ENCODE measurements at places on chromosomes 7 and 10. TPM values are rescaled to one million over a fixed set of nuclear protein-coding genes. Genes with fewer than 3 reads are reported as not detected.

GRCh38 chr7:12737373-12737772 lies 49.9 kb downstream of the ARL4A start:
- no peak overlapping the region for H3K27ac ChIP-seq
- no peaks in the 10 kb centered on the region for H3K4me1 ChIP-seq
- H3K4me3 ChIP-seq, result no peak overlapping the region
- no peak for DNase-seq

DNA sequence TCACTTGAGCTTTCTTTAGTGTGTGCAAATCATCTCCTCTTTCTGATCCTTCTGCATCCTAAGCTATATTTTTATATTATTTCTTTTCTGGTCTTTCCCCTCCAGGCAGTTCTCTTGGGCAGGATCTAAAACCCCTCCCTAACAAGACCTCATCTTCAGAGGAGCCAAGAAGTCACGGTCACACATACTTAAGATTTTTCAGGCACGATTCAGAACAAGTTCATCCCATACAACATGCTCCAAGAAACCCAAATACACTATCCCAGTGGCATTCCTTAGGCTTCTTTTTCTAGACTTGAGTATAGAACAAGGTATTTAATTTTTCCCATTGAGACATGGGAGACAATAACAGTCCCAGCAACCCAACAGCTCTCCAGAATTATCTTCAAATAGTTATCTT lies 1251.5 kb downstream of the DNAJB9 start:
- no peaks in the 10 kb centered on the region for H3K27me3 ChIP-seq
- H3K27ac ChIP-seq, result no peak overlapping the region
- DNase-seq, result no peak
- no peaks in the 10 kb centered on the region for H3K4me1 ChIP-seq
- no peaks in the 10 kb centered on the region for H3K36me3 ChIP-seq

DNA sequence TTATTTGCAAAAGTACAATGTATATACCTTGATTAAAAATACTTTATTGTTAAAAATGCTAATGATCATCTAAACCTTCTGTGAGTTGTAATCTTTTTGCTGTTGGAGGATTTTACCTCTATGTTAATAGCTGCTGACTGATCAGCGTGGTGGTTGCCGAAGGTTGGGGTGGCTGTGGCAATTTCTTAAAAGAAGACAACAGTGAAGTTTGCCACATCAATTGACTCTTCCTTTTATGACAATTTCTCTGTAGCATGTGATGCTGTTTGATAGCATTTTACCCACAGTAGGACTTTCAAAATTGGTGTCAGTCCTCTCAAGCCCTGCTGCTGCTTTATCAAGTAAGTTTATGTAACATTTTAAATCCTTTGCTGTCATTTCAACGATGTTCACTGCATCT lies 16.9 kb upstream of the ENTPD1 start:
- DNase-seq, result no peak
- H3K27me3 ChIP-seq, result no peaks in the 10 kb centered on the region
- no peaks in the 10 kb centered on the region for H3K4me1 ChIP-seq
- H3K4me3 ChIP-seq, result no peak overlapping the region

DNA sequence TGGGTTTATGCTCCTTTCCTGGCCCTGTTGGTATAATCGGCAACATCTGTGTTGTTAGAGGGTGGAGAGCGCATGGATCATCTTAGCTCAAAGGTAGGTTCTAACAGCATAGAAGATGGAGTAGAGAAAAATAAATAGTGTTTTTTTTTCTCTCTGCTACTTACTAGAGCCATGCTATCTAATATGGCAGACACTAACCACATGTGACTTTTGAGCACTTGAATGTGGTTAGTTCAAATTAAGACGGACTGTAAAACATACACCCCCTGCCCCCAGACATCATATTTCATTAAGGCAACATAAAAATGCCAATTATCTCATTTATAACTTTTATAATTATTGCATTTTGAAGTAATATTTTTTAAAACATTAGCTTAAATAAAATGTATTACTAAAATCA lies 525.1 kb downstream of the KIF20B start:
- no peaks in the 10 kb centered on the region for H3K36me3 ChIP-seq
- no peak for DNase-seq
- H3K4me3 ChIP-seq, result no peak overlapping the region

DNA sequence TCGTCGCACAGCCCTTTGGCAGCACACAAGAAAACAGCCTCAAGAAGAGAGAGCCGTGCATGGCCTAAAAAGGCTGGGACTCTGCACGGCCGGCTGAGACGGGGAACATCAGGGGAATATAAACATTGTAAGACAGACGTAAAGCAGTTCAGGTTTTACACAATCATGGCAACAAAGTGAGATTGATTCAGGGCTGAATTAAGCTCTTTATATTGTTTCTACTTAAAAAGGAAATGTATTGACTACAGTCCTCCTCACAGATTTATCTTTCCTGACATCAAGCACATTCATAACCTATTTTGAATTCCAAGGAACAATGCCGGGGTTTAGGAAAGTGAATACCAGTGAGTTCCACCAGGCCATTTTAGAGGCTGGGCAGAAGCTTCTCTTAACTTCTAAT lies 25.2 kb downstream of the SORBS1 start:
- no peaks in the 10 kb centered on the region for H3K36me3 ChIP-seq
- no peak overlapping the region for H3K27ac ChIP-seq
- no peak for DNase-seq

GRCh38 chr10:75662715-75663114 lies 231.3 kb downstream of the LRMDA start:
- no peak overlapping the region for H3K27ac ChIP-seq
- DNase-seq, result no peak
- no peak overlapping the region for H3K4me3 ChIP-seq
- no peaks in the 10 kb centered on the region for H3K4me1 ChIP-seq
- no peaks in the 10 kb centered on the region for H3K36me3 ChIP-seq
- no peaks in the 10 kb centered on the region for H3K27me3 ChIP-seq

GRCh38 chr10:64507651-64508028 lies 986.4 kb downstream of the REEP3 start:
- no peak overlapping the region for H3K4me3 ChIP-seq
- H3K27ac ChIP-seq, result no peak overlapping the region
- H3K36me3 ChIP-seq, result no peaks in the 10 kb centered on the region
- no peak for DNase-seq
- H3K27me3 ChIP-seq, result no peaks in the 10 kb centered on the region
- no peaks in the 10 kb centered on the region for H3K4me1 ChIP-seq

Gene CCDC7
- 48.1 TPM for total RNA-seq

DNA sequence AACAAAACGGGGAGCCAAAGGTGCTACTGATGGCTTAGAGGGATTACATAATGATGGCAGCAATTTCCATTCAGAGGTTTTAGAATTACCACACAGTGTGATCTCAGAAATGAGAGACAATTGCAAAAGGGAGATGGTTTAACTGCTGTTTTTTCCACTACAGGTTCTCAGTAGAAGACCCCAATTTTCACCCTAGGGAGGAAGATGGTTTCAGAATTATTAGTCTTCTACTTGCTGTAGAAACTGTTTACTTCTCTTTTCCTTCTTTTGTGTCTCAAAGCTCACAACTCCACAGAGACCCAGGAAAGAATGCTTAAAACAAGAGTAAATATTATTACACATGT lies 226.5 kb downstream of the INHBA start:
- H3K27me3 ChIP-seq, result no peaks in the 10 kb centered on the region
- no peaks in the 10 kb centered on the region for H3K36me3 ChIP-seq
- DNase-seq, result no peak
- H3K4me3 ChIP-seq, result no peak overlapping the region

- no peak overlapping the region for H3K4me3 ChIP-seq
- no peak overlapping the region for H3K27ac ChIP-seq
- no peaks in the 10 kb centered on the region for H3K4me1 ChIP-seq
- no peak for DNase-seq
- no peaks in the 10 kb centered on the region for H3K36me3 ChIP-seq
Measured at GRCh38 chr7:68576366-68576765, 1021.9 kb upstream of the AUTS2 start.

Gene TUBB8
- not detected for total RNA-seq

GRCh38 chr10:59354434-59354833 lies 7.9 kb downstream of the FAM13C start:
- no peaks in the 10 kb centered on the region for H3K36me3 ChIP-seq
- no peak for DNase-seq
- no peaks in the 10 kb centered on the region for H3K4me1 ChIP-seq
- no peak overlapping the region for H3K27ac ChIP-seq
- no peaks in the 10 kb centered on the region for H3K27me3 ChIP-seq
- no peak overlapping the region for H3K4me3 ChIP-seq

- H3K36me3 ChIP-seq, result no peaks in the 10 kb centered on the region
- no peaks in the 10 kb centered on the region for H3K4me1 ChIP-seq
- no peak overlapping the region for H3K4me3 ChIP-seq
- H3K27me3 ChIP-seq, result no peaks in the 10 kb centered on the region
Measured at GRCh38 chr7:108724251-108725100, 154.8 kb downstream of the DNAJB9 start.

GRCh38 chr7:154578336-154578735 lies 424.6 kb downstream of the PAXIP1 start:
- no peak for DNase-seq
- no peaks in the 10 kb centered on the region for H3K27me3 ChIP-seq
- H3K4me3 ChIP-seq, result no peak overlapping the region
- no peaks in the 10 kb centered on the region for H3K36me3 ChIP-seq
- no peak overlapping the region for H3K27ac ChIP-seq

GRCh38 chr7:144024213-144024612 lies 24.1 kb downstream of the OR6B1 start:
- no peaks in the 10 kb centered on the region for H3K4me1 ChIP-seq
- DNase-seq, result no peak
- no peak overlapping the region for H3K4me3 ChIP-seq
- H3K36me3 ChIP-seq, result no peaks in the 10 kb centered on the region
- no peak overlapping the region for H3K27ac ChIP-seq
- peaks cover 3% of the 10 kb centered on the region for H3K27me3 ChIP-seq

Data from T-cell (primary cell).